ENCODE measurements at places on chromosomes 7 and 10. TPM values are rescaled to one million over a fixed set of nuclear protein-coding genes. Genes with fewer than 3 reads are reported as not detected.
A peak's percentile ranks its signal among the peaks of the same experiment; 100 is the strongest.

- peak; percentile 80 for DNase-seq
Observed at GRCh38 chr10:130136226-130137089, at the start of gene GLRX3. Gene GLRX3 (plus strand): TSS chr10:130136391. CDS start chr10:130136421, 30 bp downstream.

- DNase-seq, result no peak
Observed at GRCh38 chr7:95304990-95305389, 19.3 kb downstream of the PON1 start.

DNA sequence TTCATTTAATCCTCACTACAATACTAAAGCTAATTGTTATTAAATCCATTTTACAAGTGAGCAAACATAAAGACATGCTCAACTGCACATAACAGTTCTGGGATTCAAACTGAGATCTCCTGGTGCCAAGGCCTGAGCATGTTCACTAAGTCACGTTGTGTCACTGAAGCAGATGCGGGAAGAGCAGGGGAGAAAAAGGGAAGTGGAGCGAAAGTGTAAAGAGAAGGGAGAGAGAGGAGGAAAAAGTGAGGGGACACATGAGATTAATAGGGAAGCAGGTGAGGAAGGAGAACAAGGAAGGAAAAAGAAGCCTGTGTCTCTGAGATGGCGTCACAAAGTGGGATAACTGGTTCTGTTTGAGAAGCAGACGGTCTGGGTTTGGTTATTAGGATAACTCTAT lies 38.9 kb upstream of the KAT6B start:
- no peak for DNase-seq

Gene TMEM139
- 74.8 TPM for polyA plus RNA-seq

Gene CRHR2
- polyA plus RNA-seq, result 0.06 TPM

All from left renal cortex interstitium (tissue), 4 donors.